ENCODE measurements at places on chromosomes 1 and 21. TPM values are rescaled to one million over a fixed set of nuclear protein-coding genes. Genes with fewer than 3 reads are reported as not detected.

The CLEC20A gene
- total RNA-seq: not detected

DNA sequence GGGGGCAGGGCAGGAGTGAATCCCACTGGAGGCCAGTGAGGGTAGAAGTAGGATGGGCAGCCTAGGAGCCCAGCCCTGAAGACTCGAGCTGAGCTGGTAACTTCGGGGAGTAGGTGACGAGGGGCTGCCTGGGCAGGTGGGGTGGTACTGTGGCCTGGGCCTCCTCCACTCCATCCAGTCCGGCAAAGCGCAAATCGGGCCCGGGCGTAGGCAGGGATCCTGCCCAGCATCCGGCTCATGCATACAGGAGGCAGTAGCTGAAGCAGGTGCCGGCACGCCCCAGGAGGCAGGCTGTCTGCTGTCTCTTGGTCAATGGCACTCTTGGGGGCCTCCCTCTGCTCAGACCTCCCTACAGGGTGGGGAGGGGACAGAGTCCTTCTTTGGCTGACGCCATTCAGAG is 1.3 kb upstream of the TNFRSF25 start:
- no peak overlapping the region for H3K27ac ChIP-seq
- H3K36me3 ChIP-seq: peaks cover 40% of the 10 kb centered on the region
- DNase-seq: no peak
- no peaks in the 10 kb centered on the region for H3K27me3 ChIP-seq

- no peaks in the 10 kb centered on the region for H3K27me3 ChIP-seq
- H3K36me3 ChIP-seq: no peaks in the 10 kb centered on the region
- H3K4me3 ChIP-seq: peak overlapping the region; percentile 10
Measured at GRCh38 chr21:16426936-16427335, 697.2 kb downstream of the USP25 start.

The VN1R5 gene
- total RNA-seq: not detected

GRCh38 chr1:197905699-197906351 is 3.4 kb downstream of the C1orf53 start:
- DNase-seq: no peak
- H3K27me3 ChIP-seq: peaks cover 28% of the 10 kb centered on the region
- H3K36me3 ChIP-seq: no peaks in the 10 kb centered on the region
- no peak overlapping the region for H3K4me3 ChIP-seq

The AADACL4 gene
- not detected for total RNA-seq

DNA sequence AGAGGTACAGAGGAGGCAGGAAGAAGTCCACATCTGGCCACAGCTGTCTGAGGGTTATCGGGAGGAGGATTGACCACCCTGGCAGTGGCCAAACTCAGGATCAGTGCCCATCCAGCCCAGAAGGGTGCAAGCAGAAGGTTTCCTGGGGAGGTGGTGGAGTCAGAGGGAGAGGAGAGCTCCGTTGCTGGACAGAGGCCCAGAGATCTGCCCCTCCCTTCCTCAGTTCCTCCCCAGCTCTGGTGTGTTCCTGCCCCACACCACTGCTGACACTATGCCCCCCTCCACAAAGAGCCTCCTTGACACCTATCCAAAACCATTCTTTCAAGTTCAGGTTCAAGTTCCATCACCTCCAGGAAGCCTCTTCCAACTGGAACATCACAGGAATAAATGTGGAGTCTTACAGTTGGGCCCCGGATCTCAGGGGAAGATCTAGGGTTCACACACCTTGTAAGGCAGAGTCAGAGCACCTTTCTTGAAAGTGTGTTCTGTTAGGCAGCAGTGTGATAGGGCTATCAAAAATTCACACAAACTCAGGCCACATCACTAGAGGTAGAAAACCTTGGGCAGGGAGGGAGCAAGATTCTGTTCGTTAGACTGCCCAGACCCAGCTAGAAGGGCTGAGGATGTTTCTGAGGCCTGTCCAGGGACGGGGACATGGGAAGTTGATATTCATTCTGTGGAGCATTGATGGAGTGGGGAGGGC is 7.4 kb downstream of the LDLRAD1 start:
- H3K4me3 ChIP-seq: no peak overlapping the region
- H3K27ac ChIP-seq: no peak overlapping the region
- no peaks in the 10 kb centered on the region for H3K4me1 ChIP-seq
- DNase-seq: peak; percentile 46
- no peaks in the 10 kb centered on the region for H3K27me3 ChIP-seq

The GJB4 gene
- not detected for total RNA-seq

The DPT gene
- total RNA-seq: 52.2 TPM

DNA sequence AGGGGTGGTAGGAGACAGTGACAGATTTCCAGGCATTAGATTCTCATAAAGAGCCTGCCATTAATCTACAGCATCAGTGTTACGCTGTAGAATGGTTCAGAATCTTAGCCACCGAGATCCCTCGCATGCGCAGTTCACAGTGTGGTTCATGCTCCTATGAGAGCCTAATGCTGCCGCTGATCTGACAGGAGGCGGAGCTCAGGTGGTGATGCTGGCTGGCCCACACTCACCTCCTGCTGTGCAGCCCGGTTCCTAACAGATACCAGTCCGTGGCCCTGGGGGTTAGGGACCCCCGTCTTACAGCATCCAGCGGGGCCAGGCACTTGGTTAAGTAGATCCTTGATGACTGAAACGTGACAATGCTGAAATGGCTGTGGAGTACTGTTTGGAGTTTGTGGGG is 163.6 kb upstream of the C1orf21 start:
- H3K27me3 ChIP-seq: no peaks in the 10 kb centered on the region
- H3K4me3 ChIP-seq: no peak overlapping the region
- no peaks in the 10 kb centered on the region for H3K36me3 ChIP-seq
- no peak for DNase-seq
- H3K27ac ChIP-seq: no peak overlapping the region

- no peaks in the 10 kb centered on the region for H3K36me3 ChIP-seq
- no peak for DNase-seq
- peak overlapping the region; percentile 88 for H3K27ac ChIP-seq
- no peaks in the 10 kb centered on the region for H3K27me3 ChIP-seq
Measured at GRCh38 chr1:114779722-114780121, 763 bp downstream of the SIKE1 start.

- DNase-seq: no peak
- peak overlapping the region; percentile 89 for H3K27ac ChIP-seq
Measured at GRCh38 chr1:166307261-166308188, 140.7 kb upstream of the FAM78B start.

GRCh38 chr1:206923009-206923960 is 1.5 kb upstream of the FCMR start:
- H3K4me1 ChIP-seq: peaks cover 4% of the 10 kb centered on the region
- H3K27me3 ChIP-seq: no peaks in the 10 kb centered on the region
- DNase-seq: no peak
- H3K36me3 ChIP-seq: no peaks in the 10 kb centered on the region

DNA sequence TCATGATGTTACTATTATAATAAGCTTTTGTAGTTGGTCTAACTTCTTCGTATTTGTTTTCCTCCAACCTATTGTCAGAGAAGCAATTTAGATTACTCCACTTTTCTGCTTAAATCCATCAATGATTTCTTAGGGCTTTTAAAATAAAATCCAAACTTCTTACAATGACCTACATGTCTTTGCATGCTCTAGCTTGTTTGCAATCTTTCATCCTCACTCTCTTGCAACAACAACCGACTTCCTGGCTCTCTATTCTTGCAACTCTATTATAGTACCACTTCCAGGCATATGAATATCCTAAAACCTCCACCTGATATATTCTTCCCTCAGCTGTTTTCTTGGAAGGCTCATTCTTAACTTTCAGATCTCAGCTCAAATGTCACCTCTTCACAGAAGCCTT is 1288.7 kb downstream of the PLA2G4A start:
- H3K36me3 ChIP-seq: no peaks in the 10 kb centered on the region
- no peaks in the 10 kb centered on the region for H3K27me3 ChIP-seq
- H3K4me3 ChIP-seq: no peak overlapping the region
- no peak overlapping the region for H3K27ac ChIP-seq
- no peak for DNase-seq

The LRRC8C gene
- 11.5 TPM for total RNA-seq

The PLA2G5 gene
- total RNA-seq: 115 TPM

DNA sequence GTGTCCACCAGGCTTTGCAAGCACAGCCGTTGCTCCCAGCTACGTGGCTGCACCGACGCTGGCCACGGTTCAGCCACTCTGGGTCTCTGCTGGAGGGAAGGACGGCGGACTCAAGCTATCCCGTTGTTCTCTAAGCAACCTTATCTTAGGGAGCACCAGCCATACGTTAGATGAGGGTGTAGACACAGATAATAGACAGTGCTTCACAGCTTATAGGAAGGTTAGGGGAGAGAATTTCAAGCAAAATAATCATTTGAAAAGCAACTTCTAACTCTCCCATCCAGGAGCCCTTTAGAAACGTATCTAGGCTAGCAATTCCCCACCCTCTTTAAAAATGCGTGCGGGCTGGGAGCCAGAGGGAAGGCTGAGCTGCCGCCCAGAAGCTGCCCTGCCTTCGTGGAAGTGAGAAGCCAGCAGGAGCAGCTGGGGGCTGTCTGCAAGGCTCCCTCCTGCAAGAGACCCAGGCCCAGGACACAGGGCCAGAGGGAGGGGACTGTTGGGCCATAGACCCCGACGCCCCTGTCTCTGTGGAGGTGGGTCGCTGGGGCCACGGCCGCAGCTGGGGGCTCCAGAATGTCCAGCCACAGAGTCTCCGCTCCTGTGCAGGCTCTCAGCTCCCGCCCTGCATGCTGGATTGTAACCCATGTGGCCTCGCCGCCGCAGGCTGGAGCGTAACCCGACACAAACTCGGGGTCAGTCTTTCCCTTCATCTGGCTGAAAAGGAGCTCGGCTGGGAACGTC is 31.2 kb upstream of the COL6A2 start:
- peak overlapping the region; percentile 69 for H3K27ac ChIP-seq
- H3K36me3 ChIP-seq: no peaks in the 10 kb centered on the region
- H3K27me3 ChIP-seq: no peaks in the 10 kb centered on the region
- peak; percentile 66 for DNase-seq
- H3K4me3 ChIP-seq: no peak overlapping the region

The G0S2 gene
- total RNA-seq: 212 TPM

DNA sequence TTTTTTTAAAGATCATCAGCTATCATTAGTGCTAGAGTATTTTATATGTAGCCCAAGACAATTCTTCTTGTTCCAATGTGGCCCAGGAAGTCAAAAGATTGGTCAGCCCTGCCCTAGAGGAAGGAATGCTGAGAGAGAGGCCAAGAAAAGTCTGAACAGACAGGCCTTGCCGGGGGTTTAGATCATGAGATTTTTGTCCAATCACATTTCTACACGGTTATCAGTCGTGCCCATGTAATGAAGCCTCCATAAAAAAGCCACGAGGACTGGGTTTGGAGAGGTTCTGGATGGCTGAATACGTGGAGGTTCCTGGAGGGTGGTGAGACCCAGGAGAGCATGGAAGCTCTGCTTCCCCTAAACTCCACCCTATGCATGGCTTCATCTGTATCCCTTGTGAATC is 24.3 kb upstream of the ENO1 start:
- no peak overlapping the region for H3K27ac ChIP-seq
- no peak for DNase-seq
- peaks cover 10% of the 10 kb centered on the region for H3K4me1 ChIP-seq
- no peaks in the 10 kb centered on the region for H3K36me3 ChIP-seq
- H3K4me3 ChIP-seq: no peak overlapping the region

The MTMR11 gene
- 9.6 TPM for total RNA-seq

DNA sequence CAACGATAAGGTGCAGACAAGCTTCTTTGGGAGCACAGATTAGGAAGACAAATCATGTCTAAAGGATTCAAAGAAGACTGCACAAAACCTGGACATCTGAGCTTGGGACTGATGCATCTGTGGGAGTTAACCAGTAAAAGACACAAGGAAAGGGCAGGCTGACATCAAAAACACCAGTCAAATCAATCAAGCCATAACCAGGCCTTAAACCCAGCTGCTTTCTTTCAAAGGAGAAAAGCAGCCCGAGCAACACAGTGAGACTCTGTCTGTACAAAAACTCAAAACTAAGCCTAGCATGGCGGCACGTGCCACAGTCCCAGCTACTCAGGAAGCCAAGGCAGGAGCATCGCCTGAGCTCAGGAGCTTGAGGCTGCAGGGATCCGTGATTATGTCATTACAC is 411.6 kb downstream of the SMYD3 start:
- H3K36me3 ChIP-seq: no peaks in the 10 kb centered on the region
- no peak overlapping the region for H3K4me3 ChIP-seq
- no peak for DNase-seq
- no peaks in the 10 kb centered on the region for H3K27me3 ChIP-seq

The EPHA2 gene
- 17.5 TPM for total RNA-seq

DNA sequence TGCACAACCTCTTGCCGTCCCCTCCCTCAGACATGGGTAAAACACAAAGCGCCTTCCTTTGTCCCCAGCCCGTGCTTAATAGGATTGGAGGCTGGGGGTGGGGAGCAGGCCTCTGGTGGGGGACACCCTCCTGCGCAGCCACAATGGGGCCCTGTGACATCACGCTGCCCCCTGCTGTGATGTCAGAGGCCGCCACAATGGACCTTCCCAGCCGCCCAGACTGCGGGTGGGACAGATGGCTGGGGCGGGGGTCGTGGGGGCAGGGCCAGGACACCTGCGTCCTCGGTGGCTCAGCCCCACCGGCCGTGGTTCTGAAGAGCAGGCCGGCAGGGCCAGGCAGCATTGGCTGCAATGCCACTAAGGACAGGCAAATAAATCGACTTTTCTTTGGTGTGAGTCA is 39.9 kb downstream of the EPHA2 start:
- no peak overlapping the region for H3K27ac ChIP-seq
- H3K4me1 ChIP-seq: peaks cover 19% of the 10 kb centered on the region
- H3K27me3 ChIP-seq: no peaks in the 10 kb centered on the region

DNA sequence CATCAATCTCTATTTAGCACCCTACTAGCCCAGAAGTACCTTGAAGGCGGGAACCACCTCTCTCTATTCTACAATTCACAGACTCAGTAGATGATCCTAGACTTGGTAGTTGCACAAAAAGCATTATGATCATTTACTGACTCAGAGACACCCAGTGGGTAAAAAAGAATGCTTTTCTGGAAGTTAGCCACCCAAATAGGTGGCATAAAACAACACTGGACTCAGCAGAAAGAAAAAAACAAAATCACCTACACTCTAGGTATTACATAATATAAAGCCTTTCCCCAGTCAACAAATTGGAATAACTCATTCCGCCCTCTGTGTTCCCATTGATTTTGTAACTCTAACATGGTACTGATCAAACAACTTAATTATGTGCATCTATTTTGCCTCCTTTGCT is 126.3 kb downstream of the PTPN14 start:
- H3K36me3 ChIP-seq: no peaks in the 10 kb centered on the region
- no peak overlapping the region for H3K4me3 ChIP-seq
- H3K27me3 ChIP-seq: no peaks in the 10 kb centered on the region
- H3K4me1 ChIP-seq: no peaks in the 10 kb centered on the region
- H3K27ac ChIP-seq: no peak overlapping the region
- no peak for DNase-seq

The RHOU gene
- 6.0 TPM for total RNA-seq

DNA sequence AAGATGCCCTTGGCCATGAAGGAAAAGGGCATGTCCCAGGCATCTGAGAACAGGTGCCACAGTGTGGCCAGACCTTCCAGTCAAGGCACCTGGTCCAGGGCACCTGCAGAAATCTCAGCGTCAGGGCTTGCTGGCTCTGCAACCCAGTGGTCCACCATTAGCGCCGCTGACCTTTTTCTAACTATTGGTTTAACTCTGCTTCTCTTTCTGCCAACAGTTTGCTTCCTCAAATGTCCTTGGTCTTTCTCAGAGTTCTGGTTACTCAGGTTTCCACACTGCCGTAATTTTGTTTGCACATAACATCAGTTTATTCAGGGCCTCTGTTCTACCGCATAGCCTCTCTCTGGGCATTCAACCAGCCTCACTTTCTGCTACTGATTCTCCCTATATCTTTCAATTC is 16.5 kb upstream of the FYB2 start:
- H3K36me3 ChIP-seq: no peaks in the 10 kb centered on the region
- no peak overlapping the region for H3K4me3 ChIP-seq
- no peak overlapping the region for H3K27ac ChIP-seq
- no peaks in the 10 kb centered on the region for H3K4me1 ChIP-seq

Measured in right atrium auricular region (tissue), 2 donors.